Pancreas (tissue), 10 donors: ENCODE measurements at places on chromosomes 16 and 17. TPM values are rescaled to one million over a fixed set of nuclear protein-coding genes. Genes with fewer than 3 reads are reported as not detected.

DNA sequence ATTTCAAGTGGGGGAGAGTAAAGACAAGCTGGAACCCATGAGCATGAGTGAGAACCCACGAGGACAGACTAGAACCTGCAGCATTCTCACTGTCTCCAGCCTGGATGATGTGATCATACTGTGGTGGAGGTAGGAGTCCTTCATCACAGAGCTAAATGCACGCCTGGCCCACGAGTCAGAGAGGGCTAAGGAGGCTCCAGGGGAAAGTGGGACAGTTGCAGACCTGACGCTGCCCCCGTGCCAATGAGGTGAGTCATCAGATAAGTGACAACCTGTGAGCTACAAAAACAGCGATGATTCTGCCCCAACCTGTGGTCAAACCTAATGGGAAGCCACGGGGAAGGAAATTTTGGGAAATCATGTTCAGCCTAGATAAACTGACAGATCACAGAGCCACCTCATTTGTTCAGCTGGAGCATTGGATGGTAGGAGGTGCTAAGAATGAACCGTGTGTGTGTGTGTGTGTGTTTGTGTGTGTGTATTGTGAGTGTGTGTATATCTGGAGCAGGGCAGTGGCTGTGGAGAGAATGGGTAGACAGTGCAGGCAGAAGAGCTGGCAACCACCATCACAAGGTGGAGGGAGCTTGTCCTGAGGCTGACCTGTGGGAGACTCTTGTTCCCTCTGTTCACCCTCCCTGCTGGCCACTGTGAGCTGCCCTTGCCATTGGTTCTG lies 131.8 kb downstream of the UTP18 start:
- no peak overlapping the region for H3K4me3 ChIP-seq
- no peaks in the 10 kb centered on the region for H3K4me1 ChIP-seq
- H3K27me3 ChIP-seq = no peaks in the 10 kb centered on the region
- H3K27ac ChIP-seq = no peak overlapping the region
- no peaks in the 10 kb centered on the region for H3K36me3 ChIP-seq

- no peak overlapping the region for H3K4me3 ChIP-seq
- H3K4me1 ChIP-seq = peaks cover 5% of the 10 kb centered on the region
- DNase-seq = peak; percentile 85
- no peaks in the 10 kb centered on the region for H3K27me3 ChIP-seq
These were observed 18.4 kb upstream of the ITGA3 start for GRCh38 chr17:50037321-50038107.

DNA sequence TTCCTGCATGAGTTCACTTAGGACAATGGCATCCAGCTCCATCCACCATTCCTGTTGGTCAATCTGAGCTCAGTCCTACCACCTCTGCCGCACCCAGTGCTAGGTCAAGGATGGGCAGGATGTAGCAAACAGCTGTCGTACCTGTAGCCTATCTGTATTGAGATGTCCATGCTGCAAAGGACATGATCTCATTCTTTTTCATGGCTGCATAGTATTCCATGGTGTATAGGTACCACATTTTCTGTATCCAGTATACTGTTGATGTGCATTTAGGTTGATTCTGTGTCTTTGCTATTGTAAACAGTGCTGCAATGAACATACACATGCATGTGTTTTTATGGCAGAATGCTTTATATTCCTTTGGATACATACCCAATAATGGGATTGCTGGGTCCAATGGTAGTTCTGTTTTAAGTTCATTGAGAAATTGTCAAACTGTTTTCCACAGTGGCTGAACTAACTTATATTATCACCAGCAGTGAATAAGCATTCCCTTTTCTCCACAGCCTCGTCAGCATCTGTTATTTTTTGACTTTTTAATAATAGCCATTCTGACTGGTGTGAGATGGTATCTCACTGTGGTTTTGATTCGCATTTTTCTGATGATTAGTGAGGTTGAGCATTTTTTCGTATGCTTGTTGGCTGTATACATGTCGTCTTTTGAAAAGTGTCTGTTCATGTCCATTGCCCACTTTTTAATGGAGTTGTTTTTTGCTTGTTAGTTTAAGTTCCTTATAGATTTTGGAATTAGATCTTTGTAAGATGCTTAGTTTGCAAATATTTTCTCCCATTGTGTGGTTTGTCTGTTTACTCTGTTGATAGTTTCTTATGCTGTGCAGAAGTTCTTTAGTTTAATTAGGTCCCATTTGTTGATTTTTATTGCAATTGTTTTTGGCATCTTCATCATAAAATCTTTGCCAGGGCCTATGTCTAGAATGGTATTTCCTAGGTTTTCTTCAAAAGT lies 7.2 kb upstream of the MRTFB start:
- no peaks in the 10 kb centered on the region for H3K4me1 ChIP-seq
- no peak for DNase-seq
- H3K36me3 ChIP-seq = no peaks in the 10 kb centered on the region
- no peak overlapping the region for H3K27ac ChIP-seq
- H3K27me3 ChIP-seq = no peaks in the 10 kb centered on the region

DNA sequence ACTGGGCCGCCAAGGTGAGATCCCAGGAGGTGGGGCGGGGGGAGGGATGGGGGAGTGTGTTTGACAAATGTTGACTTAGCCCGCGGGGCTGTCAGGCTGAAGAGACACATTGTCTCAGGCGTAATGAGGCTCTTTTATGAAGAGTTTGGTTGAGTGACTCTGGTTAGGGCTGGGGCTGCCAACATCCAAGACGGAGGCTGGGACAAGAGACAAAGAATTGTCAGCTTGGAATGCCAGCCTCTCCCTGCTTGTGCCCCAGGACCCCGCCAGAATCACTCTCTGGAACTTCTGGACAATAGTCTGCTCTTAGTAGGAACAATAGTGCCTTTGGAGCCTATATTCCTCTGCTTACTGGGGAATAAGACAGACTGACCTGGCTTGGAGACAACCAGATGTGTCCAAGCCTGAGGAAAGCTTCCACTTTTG lies 24.0 kb downstream of the PCTP start:
- H3K4me3 ChIP-seq = no peak overlapping the region
- H3K4me1 ChIP-seq = no peaks in the 10 kb centered on the region
- no peaks in the 10 kb centered on the region for H3K27me3 ChIP-seq
- H3K36me3 ChIP-seq = no peaks in the 10 kb centered on the region

DNA sequence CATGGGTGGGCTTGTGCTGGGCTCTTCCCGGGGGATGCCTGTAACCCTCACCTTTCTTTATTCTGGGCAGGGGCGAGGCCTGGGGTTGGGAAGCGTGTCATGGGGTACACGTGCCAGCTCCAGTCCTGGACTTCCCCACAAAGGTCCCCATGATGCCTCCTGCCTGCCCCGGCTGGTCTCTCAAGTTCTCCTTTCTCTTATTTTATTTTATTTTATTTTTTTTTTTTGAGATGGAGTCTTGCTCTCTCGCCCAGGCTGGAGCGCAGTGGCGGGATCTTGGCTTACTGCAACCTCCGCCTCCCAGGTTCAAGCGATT lies 8.6 kb downstream of the ATP2A3 start:
- H3K27me3 ChIP-seq = no peaks in the 10 kb centered on the region
- no peak for DNase-seq
- no peaks in the 10 kb centered on the region for H3K36me3 ChIP-seq
- no peak overlapping the region for H3K4me3 ChIP-seq
- H3K27ac ChIP-seq = no peak overlapping the region

DNA sequence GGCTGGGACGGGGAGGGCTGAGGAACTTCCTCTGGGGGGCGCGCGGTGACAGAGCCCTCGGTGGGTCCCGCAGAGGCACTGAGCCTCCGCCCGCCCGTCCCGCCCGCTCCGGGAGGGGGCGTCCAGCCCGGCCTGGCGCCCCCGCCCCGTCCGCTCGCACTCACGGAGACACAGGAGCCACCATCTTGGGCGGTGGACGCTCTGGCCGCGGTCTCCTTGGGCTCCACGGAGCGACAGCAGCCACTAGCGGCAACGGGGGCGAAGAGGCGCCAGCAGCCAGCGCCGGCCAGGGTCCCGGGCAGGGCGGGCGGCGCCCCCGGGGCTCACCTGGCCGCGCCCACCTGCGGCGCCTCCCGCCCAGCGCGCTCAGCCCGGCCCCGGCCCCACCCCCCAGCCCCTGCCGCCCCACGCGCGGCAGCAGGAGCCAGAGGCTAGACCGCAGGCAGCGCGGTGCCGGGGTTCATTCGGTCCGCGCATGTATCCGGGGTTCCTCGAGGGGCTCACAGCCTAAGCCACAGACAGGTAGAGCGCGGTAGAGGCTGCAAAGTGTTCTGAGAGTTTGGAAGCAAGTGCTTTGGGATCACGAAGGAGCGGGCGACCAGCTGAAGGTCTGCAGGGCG lies at the start of gene C17orf113:
Gene C17orf113 (minus strand): TSS at position 209 of the 620 bp plus-strand sequence. CDS start 7,225 bp downstream, outside the sequence.
- H3K36me3 ChIP-seq = no peaks in the 10 kb centered on the region
- H3K27ac ChIP-seq = peak within 1 kb of the TSS; percentile 80
- H3K27me3 ChIP-seq = no peaks in the 10 kb centered on the region
- H3K4me3 ChIP-seq = peak within 1 kb of the TSS; percentile 77
- DNase-seq = peak; percentile 87
- H3K4me1 ChIP-seq = no peaks in the 10 kb centered on the region

- H3K36me3 ChIP-seq = no peaks in the 10 kb centered on the region
- H3K4me3 ChIP-seq = no peak overlapping the region
- no peaks in the 10 kb centered on the region for H3K27me3 ChIP-seq
These were observed 1.4 kb upstream of the TTLL6 start for GRCh38 chr17:48818361-48818841.

DNA sequence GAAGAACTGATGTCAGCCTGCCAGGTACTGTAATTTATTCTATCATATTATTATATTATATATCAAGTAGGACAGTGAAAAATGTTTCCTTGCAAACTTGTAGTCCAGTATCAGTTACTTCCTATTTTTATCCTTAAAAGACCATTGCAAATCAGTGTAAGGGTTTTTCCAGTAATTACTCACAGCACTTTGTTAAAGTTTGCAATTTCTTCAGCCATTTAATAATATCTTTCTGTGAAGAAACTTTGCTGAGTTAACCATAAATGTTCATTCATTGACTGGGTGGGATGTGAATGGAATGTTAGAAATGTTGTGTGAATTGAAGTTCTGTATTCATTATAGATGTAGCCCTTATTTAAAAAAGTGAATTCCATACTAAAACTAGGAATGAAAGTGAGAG lies 26.7 kb downstream of the HAPSTR1 start:
- no peak overlapping the region for H3K4me3 ChIP-seq
- H3K36me3 ChIP-seq = peaks cover 4% of the 10 kb centered on the region
- peaks cover 14% of the 10 kb centered on the region for H3K4me1 ChIP-seq
- H3K27ac ChIP-seq = no peak overlapping the region
- H3K27me3 ChIP-seq = no peaks in the 10 kb centered on the region
- DNase-seq = no peak

DNA sequence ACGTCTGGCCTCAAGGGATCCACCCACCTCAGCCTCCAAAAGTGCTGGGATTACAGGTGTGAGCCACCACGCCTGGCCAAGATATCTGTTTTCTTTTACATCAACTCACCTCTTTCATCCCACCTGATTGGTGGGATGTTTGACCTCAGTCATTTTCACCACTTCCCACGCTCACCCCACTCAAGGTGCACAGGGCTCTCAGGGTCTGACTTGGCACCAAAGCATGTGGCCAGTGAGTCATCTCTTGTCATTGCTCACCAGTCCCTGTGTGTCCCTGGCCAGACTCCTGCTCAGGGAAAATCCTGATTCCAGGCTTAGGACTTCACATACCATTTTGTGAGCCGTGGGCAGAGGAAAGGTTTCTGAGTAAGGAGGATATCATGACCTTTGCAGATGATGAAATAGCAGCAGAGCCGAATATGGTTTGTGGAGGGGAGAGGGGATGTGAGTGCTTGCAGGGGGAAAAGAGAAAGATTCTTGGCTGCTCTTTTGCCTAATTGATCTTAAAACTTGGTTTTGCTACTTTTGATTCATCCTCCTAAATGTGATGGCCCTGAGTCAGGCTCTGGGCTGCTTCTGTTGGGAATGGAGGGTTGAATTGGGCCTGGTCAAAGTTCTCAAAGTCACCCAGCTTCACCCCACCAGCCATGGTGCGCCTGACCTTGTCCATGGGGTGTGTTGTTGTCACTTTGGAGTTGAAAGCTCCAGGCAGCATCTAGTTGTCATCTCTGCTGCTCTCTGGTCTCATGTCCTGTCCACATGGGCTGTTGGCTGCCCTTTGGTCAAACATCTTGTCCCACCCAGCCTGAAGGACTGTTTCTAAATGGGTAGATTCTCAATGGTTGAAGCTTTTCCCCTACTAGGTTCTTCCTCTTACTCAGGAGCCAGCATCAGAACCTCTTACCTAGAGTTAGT lies 6.0 kb upstream of the KCNH6 start:
- no peaks in the 10 kb centered on the region for H3K36me3 ChIP-seq
- no peak overlapping the region for H3K27ac ChIP-seq
- no peaks in the 10 kb centered on the region for H3K27me3 ChIP-seq
- DNase-seq = no peak
- no peak overlapping the region for H3K4me3 ChIP-seq

- no peaks in the 10 kb centered on the region for H3K27me3 ChIP-seq
- peaks cover 8% of the 10 kb centered on the region for H3K4me1 ChIP-seq
- H3K36me3 ChIP-seq = no peaks in the 10 kb centered on the region
- H3K4me3 ChIP-seq = no peak overlapping the region
- no peak overlapping the region for H3K27ac ChIP-seq
These were observed 30.0 kb downstream of the CREBBP start for GRCh38 chr16:3850544-3850899.

PRAC1 gene
- not detected for polyA plus RNA-seq

CES5A gene
- polyA plus RNA-seq = not detected

KRT222 gene
- polyA plus RNA-seq = 4.9 TPM

PDILT gene
- not detected for polyA plus RNA-seq

KRT39 gene
- not detected for polyA plus RNA-seq

DNA sequence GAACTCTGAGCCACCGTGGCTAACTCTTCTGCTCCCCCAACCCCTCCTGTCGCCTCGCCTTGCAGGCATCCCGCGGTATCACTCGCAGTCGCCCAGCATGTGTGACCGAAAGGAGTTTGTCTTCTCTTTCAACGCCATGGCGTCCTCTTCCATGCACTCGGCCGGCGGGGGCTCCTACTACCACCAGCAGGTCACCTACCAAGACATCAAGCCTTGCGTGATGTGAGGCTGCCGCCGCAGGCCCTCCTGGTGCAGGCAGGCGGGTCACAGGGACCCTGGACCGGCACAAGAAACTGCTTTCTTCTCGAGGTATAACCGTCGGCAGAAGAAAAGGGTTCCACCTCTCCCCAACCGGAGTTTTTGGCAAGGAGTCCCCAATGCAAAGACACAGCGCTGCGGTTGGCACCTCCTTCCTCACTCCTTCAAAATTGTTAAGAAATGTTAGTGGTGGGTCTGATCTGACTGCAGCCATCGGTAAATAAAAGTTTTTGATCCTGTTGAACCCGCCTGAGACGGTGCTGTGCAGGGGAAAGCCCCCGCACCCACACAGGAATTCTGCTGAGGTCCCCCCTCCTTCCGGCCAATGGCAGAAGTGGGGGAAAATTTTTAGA lies 2.6 kb downstream of the FOXF1 start:
- no peak overlapping the region for H3K27ac ChIP-seq
- DNase-seq = no peak
- no peaks in the 10 kb centered on the region for H3K36me3 ChIP-seq
- H3K4me1 ChIP-seq = peaks cover 3% of the 10 kb centered on the region
- H3K27me3 ChIP-seq = peaks cover 17% of the 10 kb centered on the region
- no peak overlapping the region for H3K4me3 ChIP-seq

MYH13 gene
- not detected for polyA plus RNA-seq

NECAB2 gene
- 6.3 TPM for polyA plus RNA-seq

KRTAP2-3 gene
- polyA plus RNA-seq = not detected
